ENCODE measurements at places on chromosomes 16 and 17.

GRCh38 chr17:78940258-78940657 lies 15.1 kb upstream of the TIMP2 start:
- DNase-seq, result no peak

DNA sequence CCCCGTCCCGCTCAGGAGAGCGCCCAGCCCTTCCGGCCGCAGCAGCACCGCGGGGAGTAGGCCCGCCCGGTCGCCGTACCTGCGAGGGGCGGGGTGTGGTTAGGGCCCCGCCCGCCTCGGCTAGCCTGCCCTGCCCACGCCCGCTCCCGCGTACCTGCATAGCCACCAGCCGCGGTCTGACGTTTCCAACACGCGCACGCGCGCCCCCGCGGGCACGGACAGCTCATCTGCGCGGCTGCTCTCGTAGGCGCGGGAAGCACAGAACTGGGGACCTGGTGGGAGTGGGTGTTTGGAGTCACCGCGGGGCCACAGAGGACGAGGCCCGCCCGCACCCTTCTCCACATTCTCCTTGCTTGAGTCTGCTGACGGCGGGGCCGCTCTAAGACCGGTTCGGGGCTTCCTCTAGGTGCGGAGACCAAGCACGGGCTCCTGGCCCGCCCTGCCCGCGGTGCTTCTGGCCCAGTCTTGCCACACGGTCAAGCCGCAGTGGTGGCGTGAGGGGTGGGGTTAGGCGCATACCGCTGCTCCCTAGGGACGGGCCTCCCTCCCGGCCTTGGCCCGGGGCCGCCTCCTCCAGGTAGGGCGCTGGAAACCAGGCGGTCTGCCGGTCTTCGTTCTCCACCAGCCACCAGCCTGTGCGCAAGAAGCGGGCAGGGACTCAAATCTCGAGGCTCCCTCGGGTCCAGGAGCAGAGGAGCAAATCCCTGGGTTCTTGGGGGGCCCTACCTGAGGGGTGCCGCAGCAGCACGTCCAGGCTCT lies 1.8 kb downstream of the NOXO1 start:
- DNase-seq, result peak; percentile 63

GRCh38 chr16:66905633-66906539 lies 12.8 kb downstream of the CDH16 start:
- no peak for DNase-seq

- DNase-seq, result no peak
Observed at GRCh38 chr16:49287572-49287971, 5.9 kb upstream of the CBLN1 start.

DNA sequence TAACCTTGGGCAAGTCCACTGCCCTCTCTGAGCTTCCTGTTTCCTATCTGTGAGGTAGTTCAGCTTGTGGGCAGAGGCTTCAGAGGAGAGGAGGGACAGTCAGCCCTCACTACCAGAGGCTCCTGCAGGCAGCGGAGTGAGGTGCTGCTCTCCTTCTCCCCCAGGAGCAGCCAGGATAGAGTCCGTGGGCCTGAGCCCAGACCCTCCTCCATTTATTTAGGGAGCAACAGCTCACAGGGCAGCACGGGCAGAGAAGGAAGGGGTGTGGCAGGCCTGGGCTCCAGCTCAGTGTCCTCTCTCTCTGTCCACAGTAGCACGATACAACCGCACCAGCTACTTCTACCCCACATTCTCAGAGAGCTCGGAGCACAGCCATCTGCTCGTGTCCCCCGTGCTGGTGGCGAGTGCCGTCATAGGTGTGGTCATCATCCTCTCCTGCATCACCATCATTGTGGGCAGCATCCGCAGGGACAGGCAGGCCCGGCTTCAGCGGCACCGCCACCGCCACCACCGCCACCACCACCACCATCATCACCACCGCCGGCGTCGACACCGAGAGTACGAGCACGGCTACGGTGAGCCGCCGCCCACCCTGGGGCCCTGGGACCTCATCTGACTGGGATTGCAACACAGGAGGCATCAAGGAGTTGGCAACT lies 42.3 kb downstream of the BEAN1 start:
- no peak for DNase-seq

DNA sequence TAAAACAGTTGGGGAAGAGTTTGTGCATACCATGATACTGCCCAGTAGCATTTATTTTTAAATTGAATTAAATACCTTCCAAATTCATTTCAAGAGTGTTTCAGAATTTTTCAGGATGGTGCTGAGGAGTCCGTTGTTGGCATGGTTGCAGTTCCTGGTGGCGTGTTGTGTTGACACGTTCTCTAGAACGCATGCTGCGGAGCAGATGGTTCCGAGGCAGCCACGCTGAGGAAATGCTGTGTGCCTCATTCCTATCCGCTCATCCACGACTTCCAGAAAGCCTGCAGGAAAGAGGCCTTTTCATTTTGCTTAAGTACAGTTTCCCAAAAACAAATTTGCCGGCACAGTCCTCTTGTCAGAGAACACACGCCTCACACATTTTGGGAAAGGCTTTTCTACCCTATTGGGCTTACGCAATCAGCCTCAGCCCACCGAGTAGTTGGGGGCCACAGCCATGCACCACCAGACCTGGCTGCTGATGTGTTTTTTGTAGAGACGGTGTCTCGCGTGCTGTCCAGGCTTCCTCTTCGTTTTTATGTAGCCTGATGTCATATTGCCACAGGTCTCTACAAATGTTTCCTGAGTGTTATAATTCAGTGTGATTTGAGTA lies 32.1 kb upstream of the IL17C start:
- no peak for DNase-seq

- peak; percentile 37 for DNase-seq
Observed at GRCh38 chr17:4176808-4177472, 33.9 kb downstream of the CYB5D2 start.

- DNase-seq, result peak; percentile 7
Observed at GRCh38 chr17:49290690-49291359, 60.2 kb upstream of the PHOSPHO1 start.

DNA sequence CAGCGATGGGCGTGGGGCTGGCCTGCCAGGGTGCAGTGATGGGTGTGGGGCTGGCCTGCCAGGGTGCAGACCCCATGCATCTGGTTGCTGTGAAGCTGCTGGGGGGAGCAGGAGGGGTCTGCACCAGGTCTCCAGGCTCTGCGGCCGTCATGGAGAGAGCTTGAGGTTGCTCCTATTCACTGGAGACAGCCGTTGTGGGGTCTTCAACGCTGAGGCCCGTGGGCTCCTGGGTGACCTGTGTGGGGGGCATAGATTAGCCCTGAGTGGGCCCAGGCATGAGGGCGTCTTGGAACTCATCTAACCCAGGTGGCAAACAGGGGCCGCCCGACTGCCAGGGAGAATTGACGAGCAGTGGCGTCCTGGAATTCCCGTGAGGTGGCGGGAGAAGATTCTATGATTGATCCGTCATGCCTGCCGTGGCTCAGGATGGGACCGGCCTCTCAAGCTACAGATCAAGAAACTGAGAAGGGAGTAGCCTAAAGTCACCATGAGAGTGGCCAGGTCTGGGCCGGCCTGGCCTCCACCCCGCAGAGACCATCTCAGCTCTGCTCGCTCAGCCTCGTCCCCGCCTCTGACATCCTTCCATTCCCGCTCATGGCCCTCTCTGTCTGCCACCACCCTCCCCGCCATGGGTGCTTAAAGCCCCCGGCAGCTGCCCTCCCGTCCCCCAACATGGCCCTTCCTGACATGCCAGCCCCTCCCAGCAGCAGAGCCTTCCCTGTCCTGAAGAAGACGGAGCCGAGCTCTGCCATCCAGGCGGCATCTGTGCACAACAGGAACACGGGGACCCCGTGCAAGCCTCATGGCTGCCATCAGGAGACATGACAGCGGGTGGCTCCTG lies 50.7 kb upstream of the ACSF3 start:
- no peak for DNase-seq

- DNase-seq, result no peak
Observed at GRCh38 chr16:47139561-47140185, 4.1 kb downstream of the NETO2 start.

DNA sequence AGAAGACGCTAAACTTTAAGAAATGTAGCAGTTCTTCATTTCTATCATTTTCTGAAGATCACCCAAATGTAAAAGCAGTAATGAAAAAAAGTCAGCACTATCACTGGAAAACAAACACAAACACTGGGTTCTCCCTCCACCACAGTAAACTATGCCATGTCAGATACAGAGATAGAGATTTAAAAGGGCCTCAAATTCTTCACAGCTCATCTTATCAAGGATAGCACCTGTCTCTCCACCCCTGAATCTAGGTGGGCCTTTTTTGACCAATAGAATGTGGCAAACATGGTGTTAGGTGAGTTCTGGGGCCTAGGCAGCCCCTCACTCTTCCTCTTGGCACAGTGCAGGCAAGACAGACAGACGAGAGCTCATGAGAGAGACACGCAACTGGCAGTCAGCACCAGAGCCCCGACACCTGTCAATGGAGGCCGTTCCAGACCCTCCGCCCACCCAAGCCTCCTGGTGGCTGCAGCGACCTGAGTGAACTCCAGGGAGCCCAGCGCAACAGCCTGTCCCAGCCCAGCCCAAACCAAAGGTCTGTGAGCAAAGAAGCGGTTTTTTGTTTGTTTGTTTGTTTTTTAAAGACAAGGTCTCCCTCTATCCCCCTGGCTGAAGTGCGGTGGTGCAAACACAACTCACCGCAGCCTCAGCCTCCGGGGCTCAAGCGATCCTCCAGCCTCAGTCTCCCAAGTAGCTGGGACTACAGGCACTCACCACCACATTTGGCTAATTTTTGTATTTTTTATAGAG lies 79.8 kb downstream of the TBC1D16 start:
- no peak for DNase-seq

- DNase-seq, result no peak
Observed at GRCh38 chr16:30797670-30798309, 10.8 kb upstream of the ZNF629 start.

DNA sequence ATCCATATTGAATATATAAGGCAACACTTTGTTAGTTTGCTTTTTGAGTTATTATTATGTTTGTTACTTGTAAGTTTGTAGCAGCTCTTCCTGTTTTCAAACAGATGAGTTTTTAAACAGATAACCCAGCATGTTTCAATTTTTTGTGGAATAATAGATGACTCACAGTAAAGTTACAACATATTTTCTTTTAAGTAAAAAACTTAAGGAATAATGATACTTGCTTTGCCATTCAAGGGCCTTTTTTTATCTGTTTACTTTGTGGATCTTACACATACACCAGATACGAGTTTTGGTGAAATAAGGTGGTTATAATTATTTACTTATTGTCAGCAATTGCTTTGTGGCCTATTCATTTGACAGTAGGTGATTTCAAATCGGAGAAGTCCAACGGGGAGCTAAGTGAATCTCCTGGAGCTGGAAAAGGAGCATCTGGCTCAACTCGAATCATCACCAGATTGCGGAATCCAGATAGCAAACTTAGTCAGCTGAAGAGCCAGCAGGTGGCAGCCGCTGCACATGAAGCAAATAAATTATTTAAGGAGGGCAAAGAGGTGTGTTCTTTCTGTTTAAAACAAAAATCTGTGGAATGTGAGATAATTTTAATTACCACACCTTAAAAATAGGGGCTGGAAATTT lies 66.3 kb downstream of the BPTF start:
- DNase-seq, result no peak

DNA sequence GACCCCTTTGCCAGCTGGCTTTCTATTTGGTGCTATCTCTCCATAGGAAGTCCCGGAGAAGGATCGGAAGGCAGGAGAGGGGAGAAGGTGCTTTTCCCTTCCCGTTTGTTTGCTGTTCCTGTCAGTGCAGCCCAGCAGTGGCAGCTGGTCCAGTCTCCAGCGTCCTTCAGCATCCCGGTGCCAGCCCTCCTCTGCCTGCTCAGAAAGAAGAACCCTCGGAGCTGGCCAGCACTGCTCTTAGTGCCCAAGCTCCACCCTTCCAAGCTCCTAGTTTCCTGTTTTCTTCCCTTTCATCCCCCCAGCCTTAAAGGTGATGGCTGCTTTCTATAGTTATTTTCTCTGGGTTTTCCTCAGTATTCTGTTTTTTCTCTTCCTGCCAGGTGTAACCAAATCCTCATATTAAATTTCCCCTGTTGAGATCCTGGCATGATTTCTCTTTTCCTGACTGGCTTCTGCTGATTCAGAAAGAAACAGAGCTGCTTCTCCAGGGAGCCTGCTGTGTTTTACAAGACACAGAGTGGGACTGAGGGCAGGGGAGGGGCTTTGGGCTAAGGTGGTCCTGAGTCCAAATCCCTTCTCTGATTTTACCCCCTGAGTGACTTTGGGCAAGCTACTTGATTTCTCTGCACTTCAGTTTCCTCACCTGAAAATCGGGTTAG lies 186.8 kb downstream of the COPRS start:
- no peak for DNase-seq
